ENCODE measurements at places on chromosomes 13 and 19. TPM values are rescaled to one million over a fixed set of nuclear protein-coding genes. Genes with fewer than 3 reads are reported as not detected.

The PDE4C gene
- 0.32 TPM for total RNA-seq

DNA sequence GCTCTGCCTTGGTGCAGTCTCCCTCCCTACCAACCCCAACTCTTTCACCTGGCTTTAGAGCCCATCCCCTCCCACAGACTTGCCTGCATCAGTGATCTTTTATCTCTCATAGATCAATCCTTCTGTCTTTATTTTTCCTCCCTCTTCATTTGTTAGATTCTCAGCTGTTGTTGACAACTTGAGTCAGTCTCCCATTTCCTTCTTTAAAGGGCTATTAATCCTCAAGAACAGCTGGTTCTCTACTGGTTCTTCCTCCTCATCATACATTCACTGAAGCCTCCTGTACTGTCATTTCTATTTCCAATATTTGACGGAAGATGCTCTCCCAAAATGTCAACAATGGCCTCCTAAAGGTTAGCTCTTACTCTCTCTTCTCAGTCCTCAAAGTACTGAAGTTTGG is 408.2 kb downstream of the TBC1D4 start:
- DNase-seq, result no peak

The ZNF471 gene
- total RNA-seq, result 1.9 TPM

DNA sequence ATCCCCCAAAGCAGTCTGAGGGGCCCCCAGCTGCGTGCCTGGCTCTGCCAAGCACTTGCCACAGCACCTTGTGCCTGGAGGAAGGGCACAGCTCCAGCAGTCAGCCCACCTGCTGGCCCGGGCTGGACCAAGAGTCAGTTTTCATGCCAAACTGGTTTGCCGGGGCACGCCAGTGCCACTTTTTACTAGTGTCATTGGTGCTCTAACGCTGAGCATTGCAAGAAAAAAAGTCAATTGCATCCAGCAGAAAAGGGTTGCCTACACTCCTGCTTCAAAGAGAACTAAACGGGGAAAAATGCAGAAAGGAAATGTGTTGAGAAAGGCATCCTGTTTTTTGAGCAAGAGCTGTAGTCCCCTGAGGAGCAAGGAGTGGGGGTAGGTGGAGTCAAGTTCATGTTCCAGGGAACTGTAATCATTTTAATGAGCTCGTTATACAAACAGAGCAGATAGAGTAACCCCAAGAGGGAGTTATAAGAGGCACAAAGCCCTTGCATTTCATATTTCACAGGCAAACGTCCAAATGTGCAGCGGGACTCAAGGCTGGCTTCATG is 68.4 kb downstream of the F2RL3 start:
- peak; percentile 62 for DNase-seq

GRCh38 chr13:30810801-30811200 is 75.5 kb downstream of the ALOX5AP start:
- DNase-seq, result no peak

DNA sequence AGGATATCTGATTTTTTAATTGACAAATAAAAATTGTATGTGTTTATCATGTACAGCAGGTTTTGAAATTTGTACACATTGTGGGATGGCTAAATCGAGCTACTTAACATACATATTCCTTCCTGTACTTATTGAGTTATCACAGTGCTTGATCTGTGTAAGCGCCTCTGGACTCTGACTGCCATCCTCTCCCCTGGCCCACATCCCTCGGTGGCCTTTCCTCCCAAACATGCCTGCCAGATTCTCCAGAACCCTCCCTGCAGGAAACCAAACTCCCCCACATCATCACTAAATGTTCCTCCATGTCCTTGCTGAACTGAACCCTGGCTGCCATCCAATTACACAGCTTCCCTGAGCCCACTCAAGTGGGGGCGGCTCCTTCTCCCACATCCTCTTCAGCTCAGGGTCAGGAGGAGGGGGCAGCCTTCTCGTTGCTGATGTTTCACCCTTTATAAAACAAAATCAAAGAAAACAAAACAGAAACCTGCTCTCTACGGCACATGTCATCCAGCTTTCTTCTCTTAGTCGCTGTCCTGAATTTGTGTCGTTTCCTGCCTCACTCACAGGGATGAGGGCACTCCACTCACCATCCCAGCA is 97.1 kb upstream of the SPATA13 start:
- DNase-seq, result peak; percentile 39

- DNase-seq, result no peak
Measured at GRCh38 chr13:85592211-85592610, 207.0 kb downstream of the SLITRK6 start.

GRCh38 chr13:36612230-36612629 is 61.6 kb upstream of the SERTM1 start:
- no peak for DNase-seq

DNA sequence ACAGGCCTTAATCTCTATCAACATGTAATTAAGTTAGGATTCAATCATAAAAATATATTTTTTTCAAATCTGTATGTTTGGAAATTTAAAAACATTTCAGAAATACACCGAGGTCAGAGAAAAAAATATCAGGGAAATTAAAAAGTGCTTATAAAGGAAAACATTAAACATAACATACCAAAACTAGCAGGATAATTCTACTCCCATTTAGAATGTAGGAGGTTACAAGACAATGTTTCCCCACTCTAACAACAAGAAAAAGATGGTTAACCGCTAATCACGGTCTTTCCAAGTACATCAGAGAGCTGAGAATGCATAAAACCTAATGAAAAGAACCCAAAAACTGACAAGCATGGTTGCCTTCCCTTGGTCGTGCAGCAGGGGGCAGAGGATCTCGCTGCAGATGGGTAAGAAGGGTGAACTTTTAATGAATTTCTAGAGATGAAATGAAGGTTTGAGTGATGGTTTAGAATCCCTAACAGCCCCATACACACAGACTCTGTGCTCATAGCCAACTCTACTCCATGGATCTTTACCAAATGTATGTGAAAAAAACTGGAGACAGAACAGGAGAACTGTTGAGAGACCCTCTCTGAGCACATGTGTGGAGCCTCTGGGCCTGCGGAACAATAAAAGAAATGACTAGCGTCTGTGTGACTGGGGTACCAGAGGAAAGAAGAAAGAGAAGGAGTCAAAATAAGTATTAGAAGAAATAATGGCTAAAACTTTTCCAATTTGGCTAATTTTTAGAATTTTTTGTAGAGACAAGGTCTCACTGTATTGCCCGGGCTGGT is 51.3 kb upstream of the LSM14A start:
- DNase-seq, result peak; percentile 66

GRCh38 chr13:40876020-40876738 is 86.8 kb downstream of the SLC25A15 start:
- DNase-seq, result no peak

The MADCAM1 gene
- total RNA-seq, result under 0.01 TPM

The THSD8 gene
- total RNA-seq, result not detected

DNA sequence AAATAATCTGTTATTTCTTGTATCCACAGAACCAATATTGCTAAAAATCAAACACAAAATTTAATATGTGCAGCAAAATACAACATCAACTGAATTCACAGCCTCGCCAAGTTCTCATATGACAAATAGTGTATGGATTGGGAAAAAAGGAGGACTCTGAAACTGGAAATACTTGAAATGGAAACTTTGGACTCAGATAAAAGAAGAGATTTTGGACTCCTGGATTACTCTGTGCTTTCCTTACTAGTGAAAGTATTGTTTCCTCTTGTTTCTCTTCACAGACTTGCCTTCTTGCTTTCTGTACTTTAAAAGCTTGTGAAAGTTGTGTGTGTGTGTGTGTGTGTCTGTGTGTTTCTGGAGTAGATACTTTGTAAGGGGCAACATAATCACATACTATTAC is 1596.3 kb downstream of the PCDH9 start:
- no peak for DNase-seq

DNA sequence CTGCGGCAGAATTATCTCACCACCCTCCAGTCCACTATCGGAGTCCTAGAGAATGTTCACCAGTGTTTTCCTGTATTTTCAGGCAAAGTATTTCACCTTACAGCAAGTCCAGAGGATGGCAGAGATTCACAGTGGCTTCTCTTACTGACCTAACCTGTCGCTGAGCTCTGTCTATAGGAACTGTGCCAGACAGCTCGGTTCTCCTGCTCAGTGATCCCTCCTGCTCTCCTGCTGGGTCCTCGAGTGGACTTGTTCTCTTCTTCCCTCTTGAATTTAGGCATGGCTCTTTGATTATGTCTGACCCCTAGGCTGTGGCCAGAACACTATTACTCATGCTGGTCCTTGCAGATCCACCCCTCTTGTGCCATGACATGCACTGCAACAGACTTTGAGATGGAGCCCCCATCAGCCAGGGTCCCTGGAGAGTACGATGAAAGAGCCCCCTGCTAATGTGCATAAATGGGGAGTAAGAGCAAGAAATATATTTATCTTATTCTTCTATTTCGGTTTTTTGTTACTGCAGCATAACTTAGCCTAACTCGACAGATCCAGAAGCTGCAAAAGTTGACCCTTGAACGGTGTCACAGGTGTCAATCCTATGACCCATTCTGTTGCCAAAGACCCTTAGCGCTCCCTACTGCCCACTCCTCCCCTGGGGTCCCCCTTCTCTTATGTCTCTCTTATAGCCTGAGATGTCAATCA is 439.4 kb downstream of the ZNF536 start:
- no peak for DNase-seq

All from fibroblast of villous mesenchyme (primary cell).